ENCODE measurements at places on chromosomes 16 and 17.
A peak's percentile ranks its signal among the peaks of the same experiment; 100 is the strongest.

DNA sequence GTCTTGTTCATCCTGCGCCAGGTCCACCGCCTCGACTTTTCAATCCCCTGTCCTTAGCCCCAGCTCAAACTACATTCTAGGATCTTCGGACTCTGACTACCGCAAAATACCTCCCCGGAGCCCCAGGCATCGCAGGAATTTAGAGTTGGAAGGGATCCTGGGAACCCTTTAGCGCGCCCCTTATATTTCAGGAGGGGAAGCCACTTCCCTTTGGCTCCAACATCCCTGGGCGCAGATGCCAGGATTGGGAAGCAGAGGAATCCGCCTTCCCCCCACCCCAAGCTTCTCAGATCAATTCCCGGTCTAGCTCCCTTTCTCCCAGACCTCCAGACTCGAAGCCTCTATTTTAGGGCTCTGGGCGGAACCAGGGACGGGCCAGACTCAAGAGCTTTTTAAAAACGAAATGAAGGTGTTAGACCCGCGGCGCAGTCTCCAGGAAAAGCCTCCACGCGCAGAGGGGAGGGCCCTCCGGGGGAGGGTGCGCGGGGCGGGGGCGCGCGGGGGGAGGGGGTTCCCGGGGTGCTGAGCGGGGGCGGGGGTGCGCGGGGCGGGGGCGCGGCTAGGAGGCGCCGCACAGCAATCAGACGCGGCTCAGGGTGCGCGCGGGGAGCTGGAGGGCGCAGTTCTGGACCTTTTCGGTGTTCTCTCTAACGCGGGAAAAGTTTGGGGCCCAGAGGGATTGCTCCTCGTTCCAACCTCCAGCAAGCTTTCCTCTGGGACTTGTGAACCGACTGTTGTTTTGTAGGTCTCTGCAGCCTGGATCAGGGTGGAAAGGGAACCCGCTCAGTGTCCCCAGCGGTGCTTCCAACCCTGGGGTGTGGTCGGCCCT, 1.6 kb downstream of the AHSP start:
- DNase-seq: no peak

- DNase-seq: no peak
Observed at GRCh38 chr16:85300406-85300968, 188.2 kb upstream of the CIBAR2 start.

GRCh38 chr16:3486506-3487215, 8.6 kb downstream of the C16orf90 start:
- DNase-seq: no peak

DNA sequence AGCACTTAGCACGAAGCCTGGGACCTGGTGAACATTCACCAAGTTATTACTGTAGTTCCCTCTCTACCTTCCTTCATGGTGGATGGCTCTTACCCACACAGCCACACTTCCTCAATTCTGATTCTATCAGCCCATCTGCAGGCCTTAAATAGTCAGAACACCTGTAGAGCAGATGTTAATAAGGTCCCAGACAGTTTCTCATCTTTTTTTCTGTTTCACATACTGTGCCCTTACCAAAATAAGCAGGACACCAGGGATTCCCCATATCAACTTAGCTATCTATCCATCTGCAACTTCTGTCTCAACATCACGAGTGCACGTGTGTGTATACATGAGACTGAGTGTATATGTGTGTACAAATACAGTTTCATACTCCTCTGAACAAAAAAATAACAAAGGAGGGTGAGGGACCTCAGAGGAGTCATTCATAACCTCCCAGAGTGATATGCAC, 2.8 kb downstream of the RECQL5 start:
- no peak for DNase-seq

DNA sequence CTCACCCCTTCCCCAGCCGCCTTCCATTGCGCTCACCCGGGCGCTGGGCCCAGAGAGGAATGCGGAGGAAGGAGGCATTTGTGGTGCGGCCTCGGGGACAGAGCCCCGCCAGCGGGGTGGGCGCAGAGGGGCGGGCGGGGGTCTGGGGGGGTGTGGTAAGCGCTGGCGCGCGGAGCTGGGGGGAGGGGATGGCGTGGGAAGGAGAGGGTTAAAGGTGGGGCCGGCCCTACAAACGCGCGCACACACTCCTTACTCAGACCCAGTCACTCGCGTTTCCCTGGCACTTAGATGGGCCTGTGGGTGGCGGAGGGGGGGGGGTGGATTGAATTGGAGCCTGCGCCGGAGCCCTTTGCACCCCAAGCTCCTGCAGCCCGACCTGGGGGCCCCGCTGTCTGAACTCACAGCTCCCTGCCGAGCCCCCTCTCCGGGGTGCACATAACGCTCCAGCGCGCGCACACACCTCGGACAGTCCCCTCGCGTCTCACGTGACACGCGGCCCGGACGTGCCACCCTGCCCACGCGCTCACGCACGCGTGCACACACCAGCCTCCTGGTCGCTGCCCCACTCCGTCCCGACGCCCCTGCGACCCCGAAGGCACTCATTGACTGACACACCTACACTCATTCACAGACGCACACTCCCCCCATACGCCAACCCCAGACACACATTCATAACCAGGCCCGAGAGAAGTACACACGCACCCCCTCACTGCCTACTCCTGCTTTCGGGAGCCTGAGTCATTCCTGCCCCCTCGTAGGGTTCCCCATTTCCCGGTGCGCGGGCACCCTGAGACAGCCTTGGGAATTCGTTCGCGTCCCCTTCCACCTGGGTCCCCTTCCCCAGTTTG, 844 bp downstream of the TBKBP1 start:
- DNase-seq: peak; percentile 64

DNA sequence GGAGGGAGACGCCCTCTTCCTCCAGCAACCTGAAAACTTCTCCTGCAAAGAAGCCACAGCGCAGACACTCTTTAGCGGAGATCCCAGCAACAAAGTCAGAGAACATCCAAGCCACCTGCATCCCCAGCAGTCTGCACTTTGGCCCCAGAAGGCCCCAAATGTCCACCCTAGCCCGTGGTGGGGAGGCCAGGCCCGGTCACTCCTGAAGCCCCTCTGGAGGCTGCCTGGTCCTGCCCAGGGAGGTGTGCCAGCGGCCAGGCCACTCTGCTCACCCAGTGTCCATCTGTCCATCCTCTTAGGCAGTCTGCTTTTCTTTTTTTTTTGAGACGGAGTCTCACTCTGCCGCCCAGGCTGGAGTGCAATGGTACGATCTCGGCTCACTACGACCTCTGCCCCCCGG, 5.4 kb downstream of the HAGHL start:
- DNase-seq: no peak

DNA sequence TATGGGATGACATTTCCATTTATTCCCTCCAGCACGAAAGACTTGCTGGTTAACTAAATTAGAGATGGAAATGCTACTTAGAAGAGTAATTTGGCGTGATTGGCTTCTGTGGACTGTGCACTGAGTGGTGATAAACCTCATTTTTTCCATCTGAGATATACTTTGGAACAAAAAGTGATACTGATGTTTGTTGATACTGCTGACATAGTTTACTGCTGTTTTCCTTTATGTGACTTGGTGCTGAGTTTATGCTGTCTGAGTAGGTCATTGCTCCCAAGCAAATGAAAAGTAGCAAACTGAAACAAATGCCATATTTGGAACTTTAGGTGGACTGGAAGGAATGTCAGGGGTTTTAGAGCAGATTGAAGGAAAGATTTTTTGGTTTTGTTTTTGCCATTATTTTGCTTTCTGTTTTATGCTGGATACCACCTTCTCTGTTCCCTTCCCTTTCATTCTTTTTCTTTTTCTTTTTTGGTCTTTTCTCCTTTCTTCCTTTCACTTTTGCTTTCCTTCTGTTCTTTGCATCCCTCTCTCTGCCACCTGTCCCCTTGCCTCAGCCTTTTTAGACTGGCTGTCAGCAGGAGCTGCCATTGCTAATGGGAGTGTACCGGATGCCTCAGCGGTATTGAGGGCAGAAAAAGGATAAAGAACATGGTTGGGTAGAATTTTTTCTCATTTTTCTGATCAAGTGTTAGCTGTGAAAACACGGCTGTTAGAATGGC, 41.8 kb downstream of the NUP93 start:
- no peak for DNase-seq

- DNase-seq: no peak
Observed at GRCh38 chr16:78630102-78630501, 530.6 kb downstream of the WWOX start.

DNA sequence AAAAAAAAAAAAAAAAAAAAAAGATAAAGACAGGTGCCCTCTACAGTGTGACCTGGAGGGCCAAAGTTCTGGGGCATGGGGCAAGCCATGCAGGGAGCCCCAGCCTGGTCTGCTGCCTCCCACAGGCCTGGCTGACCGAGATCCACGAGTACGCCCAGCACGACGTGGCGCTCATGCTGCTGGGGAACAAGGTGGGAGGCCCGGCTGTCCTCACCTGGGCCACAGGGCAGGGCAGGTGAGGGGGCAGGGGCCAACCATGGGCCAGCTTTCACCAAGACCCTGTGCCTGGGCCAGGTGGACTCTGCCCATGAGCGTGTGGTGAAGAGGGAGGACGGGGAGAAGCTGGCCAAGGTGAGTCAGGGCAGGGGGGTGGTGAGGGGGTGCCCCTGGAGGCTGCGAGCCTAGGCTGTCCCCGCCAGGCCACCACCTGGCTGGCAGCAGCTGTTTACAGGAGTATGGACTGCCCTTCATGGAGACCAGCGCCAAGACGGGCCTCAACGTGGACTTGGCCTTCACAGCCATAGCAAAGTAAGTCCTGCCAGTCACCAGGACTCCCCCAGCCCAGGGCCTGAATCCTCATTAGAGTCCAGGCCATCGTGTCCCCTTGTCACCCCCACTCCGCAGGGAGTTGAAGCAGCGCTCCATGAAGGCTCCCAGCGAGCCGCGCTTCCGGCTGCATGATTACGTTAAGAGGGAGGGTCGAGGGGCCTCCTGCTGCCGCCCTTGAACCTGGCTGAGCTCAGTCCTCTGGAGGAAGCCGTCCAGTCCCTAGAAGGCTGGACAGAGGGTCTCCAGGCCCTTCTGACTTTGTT, 2.7 kb upstream of the TRAF7 start:
- no peak for DNase-seq

DNA sequence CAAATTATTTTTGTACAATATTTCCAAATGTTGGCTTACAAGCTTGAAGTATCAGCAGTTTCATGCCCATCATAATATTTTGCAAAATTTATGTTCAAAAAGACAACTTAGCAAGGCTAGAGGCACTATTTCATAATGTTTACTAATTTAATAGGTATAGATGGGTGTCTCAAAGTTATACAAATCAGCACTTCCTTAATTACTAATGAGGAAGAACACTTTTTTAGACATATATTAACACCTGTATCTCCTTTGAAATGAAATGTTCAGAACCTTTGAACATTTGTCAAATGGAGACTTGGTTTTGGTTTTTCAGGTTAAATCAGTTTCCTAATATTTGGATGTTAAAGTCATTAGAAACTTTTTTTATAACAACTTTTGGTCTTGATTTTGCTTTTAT, 2.2 kb downstream of the TAT start:
- no peak for DNase-seq

DNA sequence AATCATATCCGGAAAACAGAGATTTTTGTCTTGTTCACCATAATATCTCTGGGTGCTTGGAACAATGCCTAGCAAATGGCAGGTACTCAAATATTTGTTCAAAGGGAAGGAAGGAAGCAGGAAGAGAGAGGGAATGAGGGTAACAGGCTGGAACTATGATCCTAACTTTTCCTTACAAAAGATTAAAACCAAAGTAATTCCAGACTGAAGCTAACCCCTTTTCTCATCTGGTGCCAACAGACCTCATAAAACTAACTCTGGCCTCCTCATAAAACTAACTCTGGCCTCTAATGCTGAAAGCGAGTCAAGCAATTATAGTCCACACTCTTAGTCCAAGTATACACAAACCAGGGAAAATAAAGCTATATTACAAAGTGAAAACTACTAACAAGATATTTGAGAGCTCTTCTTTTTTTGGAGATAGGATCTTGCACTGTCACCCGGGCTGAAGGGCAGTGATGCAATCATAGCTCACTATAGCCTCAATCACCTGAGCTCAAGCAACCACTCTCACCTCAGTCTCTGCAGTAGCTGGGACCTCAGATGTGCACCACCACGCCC, 84.6 kb downstream of the KANSL1 start:
- DNase-seq: no peak

DNA sequence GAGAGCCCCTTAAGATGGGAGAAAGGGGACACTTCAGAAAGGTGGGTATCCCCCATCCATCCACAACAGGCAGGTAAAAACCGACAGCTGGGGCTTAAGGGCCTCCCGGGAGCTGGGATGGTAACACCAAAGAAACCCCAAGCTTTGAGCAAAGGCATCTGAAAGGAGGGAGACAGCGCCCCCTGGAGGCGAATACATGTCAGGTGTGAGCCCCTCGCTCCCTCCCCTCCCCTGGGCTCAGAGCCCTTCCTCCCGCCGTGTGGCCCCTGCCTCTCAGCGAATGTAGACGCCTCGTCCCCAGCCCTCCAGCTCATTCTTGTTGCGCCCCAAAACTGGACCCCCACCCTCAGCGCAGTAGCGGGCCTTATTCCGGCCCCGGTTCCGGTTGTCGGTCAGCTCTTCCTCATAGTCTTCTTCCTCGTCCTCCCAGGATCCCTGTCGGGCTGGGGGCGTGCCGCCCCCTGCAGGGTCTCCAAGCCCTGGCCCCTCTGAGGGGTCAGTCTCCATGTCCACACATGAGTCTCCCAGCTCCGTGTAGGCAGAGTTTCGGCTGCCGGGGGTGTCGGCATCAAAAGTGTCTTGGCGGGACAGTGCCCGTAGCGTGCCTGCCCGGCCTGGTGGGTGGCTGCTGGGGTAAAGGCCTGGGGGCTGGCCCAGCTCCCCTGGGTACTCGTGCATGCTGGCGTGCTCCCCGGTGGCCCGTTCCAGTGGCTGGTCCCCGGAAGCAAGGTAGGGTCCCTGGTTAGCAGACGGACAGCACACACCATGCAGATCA, 9.1 kb upstream of the ARL5C start:
- peak; percentile 78 for DNase-seq

GRCh38 chr16:20074099-20074991, 655 bp upstream of the GPR139 start:
- no peak for DNase-seq

GRCh38 chr17:63481488-63481870, 4.6 kb downstream of the ACE start:
- no peak for DNase-seq

GRCh38 chr17:82178499-82179261, 34.0 kb downstream of the CCDC57 start:
- no peak for DNase-seq

GRCh38 chr16:85090873-85091521, 21.3 kb downstream of the CIBAR2 start:
- DNase-seq: no peak

GRCh38 chr17:18042983-18043382, 3.8 kb downstream of the GID4 start:
- DNase-seq: no peak
